Ammon's horn (tissue), 1 donor: ENCODE measurements at places on chromosomes 1 and 21.
A peak's percentile ranks its signal among the peaks of the same experiment; 100 is the strongest.

GRCh38 chr1:101798417-101798816 is 198.3 kb downstream of the OLFM3 start:
- no peak for DNase-seq

- no peak for DNase-seq
These were observed 107.5 kb upstream of the AJAP1 start for GRCh38 chr1:4546911-4547310.

- DNase-seq = no peak
These were observed 698.0 kb downstream of the PTPRU start for GRCh38 chr1:29934255-29934772.

- DNase-seq = no peak
These were observed 28.1 kb downstream of the RCOR3 start for GRCh38 chr1:211287218-211287617.

DNA sequence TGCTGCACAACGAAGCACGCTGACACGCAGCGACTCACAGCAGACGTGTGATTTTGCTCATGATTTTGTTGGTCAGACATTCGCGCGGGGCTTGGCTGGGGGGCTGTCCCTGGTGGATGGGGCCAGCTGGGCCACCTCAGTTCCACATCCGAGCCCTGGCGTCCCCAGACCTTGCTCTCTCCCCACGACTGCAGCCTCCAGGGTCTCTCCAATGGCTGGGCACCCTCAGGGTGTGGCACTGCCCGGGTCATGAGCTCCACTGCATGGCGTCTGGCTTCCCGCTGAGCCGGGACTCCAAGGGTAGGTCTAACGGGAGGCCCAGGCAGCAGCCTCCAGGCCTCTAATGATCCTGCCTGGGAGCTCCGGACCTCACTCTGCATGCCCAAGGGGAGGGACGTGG is 173.0 kb upstream of the AJAP1 start:
- DNase-seq = no peak

GRCh38 chr1:68271596-68271995 is 39.3 kb upstream of the WLS start:
- no peak for DNase-seq

DNA sequence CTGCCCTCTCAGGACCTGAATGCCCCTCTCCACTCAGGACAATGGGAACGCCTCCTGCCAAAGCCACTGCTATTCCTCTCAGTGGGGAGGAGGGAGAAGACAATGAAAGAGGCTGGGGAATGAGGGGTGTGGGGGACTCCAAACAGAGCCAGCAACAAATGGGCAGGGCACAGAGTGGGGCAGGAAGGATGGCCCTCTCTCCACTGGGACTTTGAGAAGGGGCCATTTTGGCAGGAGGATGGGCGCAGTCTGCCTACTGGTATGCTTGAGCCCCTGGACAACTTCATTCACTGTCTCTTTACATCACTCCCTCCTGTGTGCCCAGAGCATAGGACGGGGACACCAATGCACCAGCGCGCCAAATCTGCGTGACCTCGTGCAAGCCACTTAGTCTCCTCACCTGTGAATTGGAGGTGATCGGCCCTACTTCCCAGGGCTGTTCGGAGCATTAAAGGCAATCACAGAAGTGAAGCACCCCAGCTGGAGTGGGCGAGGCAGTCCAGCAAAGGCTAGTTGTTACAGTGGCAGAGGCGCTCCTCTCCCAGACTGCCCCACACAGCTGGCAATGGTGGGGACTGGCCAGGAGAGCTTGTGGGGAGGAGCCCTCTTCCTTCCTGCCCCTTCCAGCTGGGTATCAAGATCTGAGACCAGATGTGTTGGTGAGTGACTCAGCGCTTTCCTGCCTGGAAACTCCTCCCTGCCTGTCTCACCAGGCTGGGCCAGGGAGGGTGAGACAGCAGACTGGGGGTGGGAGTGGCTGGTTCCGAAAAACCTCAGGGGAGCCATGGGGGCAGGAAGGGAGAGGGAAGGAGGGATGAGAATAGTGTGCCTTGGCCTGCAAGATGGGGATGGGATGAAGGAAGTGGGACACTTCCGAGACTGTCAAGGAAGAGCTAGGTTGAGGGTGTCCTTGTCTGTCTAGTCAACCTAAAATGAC is 22.4 kb upstream of the SYNC start:
- DNase-seq = no peak

- no peak for DNase-seq
These were observed 12.8 kb downstream of the MAP10 start for GRCh38 chr1:232818040-232818439.

DNA sequence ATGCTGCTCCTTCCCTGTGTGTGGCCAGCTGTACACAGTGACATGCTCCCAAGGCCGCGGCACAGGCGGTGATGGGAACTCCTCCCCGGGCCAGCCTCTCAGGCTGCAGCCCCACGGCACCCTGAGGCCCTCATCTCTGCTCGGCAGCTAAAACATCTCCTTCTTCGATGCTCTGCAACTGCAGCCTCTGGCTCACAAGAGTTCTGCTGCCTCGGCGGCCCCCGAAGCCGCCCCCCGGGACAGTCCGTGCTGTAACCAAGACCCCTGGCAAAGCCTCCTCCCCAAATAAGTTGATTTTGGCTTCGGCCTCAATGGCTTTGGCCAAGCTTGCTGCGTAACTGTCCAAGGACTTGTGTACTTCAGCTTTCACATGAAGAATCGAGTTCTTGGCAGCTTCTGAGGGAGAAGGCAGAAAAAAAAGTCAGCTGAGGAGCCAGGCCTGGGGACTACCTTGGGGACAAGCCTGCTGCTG is 51.3 kb downstream of the GPR161 start:
- peak; percentile 36 for DNase-seq

- DNase-seq = no peak
These were observed 80.5 kb downstream of the FAM78B start for GRCh38 chr1:166086113-166086883.

DNA sequence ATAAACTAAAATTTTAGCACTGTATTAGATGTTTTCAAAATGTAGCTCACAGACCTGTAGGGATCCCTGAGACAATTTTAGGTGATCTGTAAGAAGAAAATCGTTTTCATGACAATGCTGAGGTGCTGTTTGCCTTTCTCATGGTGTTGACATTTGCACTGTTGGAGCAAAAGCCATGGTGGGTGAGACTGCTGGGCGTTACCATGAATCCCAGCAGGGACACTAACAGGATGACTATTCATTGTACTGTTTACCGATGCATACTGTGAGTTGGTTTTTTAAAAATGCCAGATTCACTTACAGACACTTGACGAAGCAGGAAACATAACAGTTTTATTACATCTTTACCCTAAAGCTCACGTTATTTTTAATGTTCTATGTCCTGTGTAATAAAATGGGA is 468.5 kb downstream of the PCP4 start:
- DNase-seq = no peak

- DNase-seq = no peak
These were observed 391.7 kb downstream of the KCTD3 start for GRCh38 chr1:215958841-215959240.

GRCh38 chr1:80847904-80848303 is 952.8 kb upstream of the ADGRL2 start:
- DNase-seq = no peak

GRCh38 chr1:211638246-211638645 is 37.2 kb downstream of the NEK2 start:
- DNase-seq = no peak

GRCh38 chr1:60866917-60867531 is 215.3 kb upstream of the NFIA start:
- DNase-seq = no peak

DNA sequence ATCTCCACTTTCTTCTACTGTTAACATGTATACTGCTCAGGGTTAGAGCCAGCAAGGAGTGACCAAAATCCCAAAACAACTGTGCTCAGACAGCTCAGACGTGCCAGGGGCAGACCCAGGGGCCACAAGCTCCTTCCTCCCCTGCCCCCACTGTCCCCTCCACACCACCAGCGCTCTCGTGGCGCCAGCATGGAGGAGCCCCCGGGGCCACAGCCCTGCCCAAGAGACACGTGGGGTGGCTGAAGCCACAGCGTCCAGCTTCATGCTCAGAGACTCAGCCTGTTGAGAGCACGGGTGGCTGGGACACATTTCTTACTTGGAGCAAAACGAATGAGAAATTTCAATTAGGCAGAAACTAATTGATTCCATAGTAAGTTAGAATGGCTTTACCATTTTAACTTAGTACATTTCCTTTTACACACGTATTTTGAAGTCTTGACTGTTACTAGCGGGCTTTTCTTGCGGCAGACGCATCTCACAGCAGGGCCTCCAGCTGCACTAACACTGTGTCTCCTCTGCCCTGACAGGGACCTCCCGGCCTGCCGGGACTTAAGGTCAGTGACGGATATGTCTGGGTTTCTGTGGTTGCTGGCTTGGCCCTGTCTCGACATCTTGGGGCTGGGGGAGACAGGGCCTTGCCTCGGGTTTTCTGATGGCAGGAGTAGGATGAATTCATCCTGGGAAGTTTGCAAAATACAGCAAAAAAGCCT is 54.2 kb downstream of the SLC19A1 start:
- no peak for DNase-seq

GRCh38 chr1:173164178-173164577 is 43.0 kb downstream of the TNFSF4 start:
- no peak for DNase-seq

GRCh38 chr1:181347495-181348390 is 135.6 kb upstream of the CACNA1E start:
- DNase-seq = peak; percentile 30

GRCh38 chr1:199813198-199813597 is 214.3 kb upstream of the NR5A2 start:
- DNase-seq = no peak

DNA sequence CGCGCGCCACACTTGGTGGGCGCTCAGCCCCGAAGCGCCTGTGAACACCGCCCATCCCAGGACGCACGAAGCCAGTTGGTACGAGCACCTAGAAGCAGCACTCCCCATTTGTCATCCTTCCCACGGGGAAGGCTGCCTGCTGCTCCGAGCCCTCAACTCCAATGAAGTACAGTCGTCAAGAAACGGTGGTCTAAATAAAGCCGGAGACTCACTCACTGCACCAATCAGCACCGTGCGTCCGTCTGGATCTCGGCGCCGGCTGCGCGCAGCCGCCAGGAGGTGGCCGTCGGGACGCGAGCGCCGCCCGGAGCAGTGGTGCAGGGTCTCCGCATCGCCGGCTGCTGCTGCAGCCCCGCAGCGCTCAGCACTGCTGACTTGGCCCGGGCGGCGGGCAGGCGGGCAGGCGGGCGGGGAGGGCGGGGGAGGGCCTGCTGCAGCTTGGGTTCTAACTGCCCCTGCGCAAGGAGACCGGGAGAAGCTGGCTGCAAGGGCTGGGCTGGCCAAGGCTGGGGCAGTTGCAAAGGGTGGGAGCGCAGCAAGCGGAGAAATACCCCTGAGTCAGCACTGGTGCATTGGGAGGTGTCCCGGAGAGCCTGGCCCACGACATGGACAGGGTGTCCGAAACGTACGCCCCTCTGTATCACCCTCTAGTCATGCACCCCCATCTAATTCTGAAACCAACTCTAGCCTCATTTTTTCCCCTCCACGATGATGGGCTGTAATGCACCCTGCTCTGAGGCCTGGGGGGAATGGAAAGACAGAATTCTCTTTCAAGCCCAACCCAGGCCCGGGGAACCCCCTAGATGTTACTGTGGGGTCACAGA is 35.8 kb upstream of the H6PD start:
- no peak for DNase-seq

DNA sequence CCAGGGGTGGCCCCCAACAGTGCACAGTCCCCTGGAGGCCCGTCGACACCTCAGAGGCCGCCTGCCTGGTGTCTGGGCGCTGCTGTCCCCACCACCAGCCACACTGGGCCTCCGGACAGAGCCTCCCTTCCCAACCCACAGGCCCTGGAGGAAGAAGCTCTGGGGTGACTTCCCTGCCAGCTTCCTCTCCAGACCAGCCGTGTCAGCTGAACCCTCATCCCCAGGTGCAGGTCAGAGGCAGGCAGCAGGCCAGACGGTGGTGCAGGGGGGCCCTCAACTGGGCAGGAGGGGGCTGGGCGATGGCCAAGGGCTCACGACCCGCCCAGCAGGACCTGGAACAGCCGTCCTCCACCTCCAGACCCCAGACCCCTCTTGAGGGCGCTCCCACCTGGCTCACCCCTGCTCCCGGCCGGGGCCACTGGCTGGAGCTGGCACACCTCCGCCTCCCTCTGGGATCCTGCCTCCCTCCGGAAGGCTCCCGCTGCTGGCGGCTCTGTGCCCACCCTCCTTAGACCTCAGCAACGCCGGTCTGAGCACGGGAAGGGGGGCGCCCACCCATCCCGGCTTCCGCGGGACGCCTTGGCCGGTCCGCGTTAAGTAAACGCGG is 520 bp downstream of the TNFRSF18 start:
- no peak for DNase-seq

- DNase-seq = no peak
These were observed 196.1 kb upstream of the FGGY start for GRCh38 chr1:59100708-59101374.

DNA sequence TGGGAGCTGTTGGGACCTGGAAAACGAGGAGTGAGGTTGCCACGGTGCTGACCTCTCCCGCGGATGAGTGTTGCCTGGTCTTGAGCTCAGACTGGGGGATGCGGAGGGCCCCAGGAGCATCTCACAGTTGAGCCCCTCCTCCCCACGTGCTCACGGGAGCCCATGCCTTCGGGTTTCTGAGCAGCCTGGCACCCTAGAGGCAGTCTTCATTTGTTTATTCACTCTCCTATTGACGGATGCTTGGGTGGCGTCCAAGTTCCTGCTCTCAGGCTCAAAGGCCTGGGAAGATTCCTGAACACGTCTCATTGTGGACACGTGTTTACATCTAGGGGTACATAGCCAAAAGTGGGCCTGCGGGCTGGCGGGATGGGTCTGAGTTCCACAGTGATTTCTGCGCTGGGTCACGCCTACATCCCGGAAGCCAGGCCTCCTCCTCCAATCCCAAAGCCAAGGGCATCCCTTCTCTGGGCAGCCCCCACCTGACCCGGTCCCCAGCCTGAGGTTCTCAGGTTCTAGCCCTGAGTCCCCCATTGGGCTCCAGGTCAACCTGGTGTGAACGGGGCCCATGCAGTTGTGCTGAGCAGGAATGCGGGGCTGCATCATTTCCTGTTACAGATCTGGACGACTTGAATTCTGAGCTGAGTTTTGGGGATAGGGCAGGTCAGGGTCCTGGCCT is 14.7 kb downstream of the WNT3A start:
- DNase-seq = no peak

DNA sequence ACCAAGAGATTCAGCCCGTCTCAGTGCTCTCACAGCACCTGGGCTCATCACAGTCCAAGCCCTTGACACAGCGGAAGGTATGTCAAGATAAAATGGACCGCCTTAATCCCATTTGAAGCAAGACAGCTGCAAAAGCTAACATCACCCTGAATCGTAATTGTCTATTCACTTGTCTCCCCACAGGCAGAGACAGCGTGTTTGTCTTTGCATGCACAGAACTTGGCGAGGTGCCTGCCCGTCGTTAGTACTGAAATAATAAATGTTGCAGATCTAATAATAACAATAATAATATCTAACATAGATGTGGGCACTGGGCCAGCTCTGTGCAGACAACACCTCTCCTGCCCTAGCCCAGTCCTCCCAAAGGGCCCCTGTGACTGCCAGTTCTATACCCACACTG is 271.7 kb downstream of the NPHP4 start:
- DNase-seq = peak; percentile 23

GRCh38 chr1:2928366-2929325 is 92.6 kb upstream of the ACTRT2 start:
- peak; percentile 30 for DNase-seq
